NCI-H82 (cell line): ENCODE measurements at places on chromosomes 2 and 18.

GRCh38 chr2:106356291-106356690 lies 111.9 kb downstream of the RGPD3 start:
- no peak for DNase-seq

DNA sequence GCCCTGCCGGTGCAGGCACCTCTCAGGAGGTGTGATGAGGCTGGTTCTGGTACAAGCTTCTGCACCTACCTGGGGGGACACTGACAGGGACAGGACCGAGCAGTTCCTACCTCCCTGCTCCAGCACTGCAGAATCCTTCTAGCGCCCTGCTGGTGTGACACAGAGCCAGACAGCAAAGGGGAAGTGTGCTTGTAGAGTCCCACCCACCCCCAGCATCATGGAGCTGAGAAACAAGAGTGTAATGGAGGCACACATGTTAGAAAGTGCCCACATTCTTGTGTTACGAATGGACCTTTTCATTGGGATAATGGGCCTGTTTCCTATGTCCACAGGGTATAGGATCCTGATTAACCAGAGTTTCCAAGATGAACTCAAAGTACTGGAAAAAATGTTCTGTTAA lies 38.3 kb downstream of the OXER1 start:
- no peak for DNase-seq

DNA sequence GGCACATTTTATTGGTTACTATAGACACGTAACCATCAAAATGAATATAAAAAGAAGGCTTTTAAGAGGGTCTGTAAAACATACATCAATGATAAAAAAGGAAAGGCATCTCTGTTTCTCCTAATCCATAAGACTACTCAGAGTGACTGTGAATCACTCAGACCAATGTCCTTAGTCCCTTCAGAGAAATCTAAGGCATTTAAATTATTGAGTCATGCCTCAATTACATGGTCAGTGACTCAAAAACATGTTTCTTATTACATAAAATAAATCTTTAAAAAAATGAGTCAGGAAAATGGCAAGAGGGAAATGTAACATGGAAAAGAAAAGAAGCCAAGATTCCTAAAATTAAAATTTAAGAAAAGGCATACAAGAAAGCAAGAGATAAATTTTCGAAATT lies 146.6 kb downstream of the ERBB4 start:
- no peak for DNase-seq

DNA sequence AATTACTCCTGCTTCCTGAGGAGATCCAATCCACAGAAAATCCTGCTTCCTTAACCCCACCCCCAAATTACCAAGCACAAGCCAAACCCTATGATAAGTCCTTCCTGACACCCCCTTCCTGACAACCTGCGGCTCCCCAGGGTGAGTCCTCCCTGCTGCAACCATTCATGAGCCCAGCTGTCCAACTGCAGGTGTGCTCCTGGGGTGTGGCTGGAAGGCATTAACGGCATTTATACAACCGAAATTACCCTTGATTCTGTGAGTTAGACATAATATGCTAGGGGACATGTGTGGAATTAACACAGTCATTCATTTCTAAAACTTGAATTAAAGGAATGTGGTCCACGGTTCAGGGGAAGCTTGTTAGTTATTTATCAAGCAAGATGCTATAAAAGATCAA lies 119.0 kb upstream of the ALKAL2 start:
- DNase-seq = no peak

GRCh38 chr2:191931329-191931728 lies 84.4 kb upstream of the CAVIN2 start:
- no peak for DNase-seq

- DNase-seq = no peak
Measured at GRCh38 chr2:161243905-161244304, 64.3 kb upstream of the PSMD14 start.

DNA sequence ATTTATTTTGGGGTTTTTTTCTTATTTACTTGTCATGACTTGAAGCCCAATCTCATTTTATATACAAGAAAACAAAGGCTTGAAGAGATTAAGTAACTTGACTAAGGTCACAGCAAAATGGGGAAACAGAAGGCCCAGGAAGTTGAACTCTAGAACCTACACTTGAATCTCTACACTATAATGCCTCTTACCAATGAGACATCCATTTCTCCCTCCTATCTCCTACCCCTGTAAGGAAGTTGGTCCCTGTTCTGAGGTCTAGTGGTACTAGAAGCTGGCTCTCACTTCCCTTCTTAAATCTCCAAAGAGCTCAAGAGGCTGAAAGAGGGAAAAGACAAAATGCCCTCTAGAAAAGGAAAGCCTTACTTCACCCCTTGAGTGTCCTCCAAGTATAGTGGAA lies 25.5 kb upstream of the IHH start:
- DNase-seq = no peak

- DNase-seq = no peak
Measured at GRCh38 chr18:37712776-37713175, 147.2 kb upstream of the CELF4 start.

- DNase-seq = peak; percentile 31
Measured at GRCh38 chr2:118848381-118849225, 1.2 kb upstream of the EN1 start.

- no peak for DNase-seq
Measured at GRCh38 chr2:37721201-37721560, 49.7 kb upstream of the CDC42EP3 start.

DNA sequence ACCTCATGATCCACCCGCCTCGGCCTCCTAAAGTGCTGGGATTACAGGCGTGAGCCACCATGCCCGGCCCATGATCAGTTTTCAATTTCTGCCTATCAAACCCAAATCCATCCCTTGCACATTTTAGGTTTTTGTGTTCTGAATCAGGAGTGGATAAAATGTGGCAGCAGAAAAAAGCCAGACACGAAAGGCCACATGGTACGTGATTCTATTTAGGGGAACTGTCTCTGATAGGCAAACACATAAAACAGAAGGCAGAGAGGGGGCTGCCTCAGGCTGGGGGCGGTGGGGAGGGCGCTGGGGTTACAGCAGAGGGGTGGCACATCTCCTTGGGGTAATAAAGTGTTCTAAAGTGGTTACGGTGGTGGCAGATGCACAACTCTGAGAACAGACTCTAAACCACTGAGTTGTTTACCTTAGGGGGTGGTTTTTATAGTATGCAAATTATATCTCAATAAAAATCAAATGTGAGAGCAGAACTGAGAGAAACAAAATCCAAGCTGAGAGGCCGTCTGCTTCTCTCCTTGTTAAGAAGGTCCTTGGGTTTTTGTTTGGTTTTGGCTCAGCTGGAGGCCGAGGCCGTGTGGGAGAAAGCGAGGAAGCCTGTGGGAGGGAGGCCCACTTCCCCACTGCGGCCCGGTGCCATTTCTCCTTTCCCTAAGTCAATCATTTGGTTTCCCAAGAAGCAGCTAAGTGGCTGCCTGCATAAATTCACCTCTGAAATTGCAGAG lies 78.0 kb downstream of the SOWAHC start:
- no peak for DNase-seq

- no peak for DNase-seq
Measured at GRCh38 chr18:63832470-63832869, 55.0 kb upstream of the SERPINB2 start.

DNA sequence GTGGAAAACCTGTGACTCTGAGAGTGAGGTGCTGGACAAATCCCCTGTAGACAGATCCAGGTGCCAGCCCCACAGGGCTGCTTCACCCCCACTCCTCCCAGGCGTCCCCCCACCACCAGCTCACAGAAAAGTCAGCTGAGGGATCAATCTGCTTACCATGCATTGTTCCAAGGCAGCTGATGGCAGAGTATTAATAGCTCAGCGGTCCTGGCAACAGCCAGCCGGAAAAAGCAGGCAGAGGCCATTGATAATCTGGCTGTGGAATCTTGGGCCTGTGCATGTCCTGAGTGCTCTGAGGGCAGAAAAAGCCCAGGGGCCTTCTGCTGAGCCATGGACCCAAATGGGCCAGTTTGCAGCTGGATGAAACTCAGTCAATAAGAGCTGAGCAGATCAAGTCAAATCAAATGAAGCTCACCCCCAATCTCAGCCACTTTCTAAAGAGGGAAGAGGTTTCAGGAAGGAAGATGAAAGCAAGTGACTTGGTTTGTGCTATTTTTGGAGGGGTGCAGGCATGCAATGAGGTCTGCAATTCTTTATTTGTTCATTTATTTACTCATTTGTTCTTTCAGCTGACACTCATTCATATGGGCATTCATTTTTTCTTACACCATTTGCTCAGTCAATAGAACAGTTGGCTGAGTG lies 63.4 kb downstream of the GYPC start:
- DNase-seq = no peak

DNA sequence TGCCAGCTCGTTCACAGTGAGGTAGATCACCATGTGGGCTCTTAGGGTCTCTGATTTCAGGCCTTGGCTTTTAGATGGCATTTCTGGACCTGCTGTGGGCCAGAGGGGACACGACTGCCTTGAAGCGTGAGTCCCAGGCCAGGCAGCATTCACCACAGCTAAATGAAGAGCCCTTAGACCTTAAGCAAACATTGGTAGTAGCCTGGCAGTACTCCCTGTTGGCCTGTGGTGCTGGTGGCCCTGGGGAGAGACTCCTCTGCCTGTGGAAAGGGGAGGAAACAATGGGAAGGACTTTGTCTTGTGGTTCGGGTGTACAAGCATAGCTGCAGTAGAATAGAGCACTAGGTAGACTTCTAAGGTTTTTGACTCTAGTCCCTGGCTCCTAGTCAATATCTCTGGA lies 456.0 kb upstream of the DCC start:
- DNase-seq = no peak

DNA sequence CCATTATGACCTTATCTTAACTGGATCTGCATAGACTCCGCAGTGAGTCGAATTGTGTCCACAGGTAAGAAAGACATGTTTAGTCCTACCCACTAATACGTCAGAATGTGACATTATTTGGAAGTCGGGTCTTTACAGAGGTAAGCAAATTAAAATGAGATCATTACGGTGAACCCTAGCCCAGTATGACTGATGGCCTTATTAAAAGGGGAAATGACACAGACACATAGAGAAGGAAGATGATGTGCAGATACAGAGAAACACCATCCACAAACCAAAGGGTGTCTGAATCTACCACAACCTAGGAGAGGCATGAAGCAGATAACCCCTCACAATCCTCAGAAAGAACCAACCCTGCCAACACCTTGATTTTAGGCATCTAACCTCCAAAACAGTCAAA lies 135.6 kb downstream of the GALNT1 start:
- no peak for DNase-seq

DNA sequence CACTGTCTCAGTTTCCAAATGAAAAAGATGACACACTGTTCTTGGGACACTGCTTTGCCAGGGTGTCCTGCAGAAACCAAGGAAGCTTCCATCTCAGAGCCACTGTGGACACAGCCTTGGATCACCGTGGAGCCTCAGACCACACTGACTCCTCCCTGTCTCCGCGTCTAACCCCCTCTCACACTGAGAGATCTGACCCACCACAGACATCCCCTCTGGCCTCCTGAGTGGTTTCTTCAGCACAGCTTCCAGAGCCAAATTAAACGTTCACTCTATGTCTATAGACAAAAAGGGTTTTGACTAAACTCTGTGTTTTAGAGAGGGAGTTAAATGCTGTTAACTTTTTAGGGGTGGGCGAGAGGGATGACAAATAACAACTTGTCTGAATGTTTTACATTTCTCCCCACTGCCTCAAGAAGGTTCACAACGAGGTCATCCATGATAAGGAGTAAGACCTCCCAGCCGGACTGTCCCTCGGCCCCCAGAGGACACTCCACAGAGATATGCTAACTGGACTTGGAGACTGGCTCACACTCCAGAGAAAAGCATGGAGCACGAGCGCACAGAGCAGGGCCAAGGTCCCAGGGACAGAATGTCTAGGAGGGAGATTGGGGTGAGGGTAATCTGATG lies 113.4 kb upstream of the PKDCC start:
- no peak for DNase-seq

- DNase-seq = peak; percentile 73
Measured at GRCh38 chr18:11654736-11655605, 34.1 kb upstream of the GNAL start.

- DNase-seq = peak; percentile 7
Measured at GRCh38 chr2:51581636-51582267, 549.8 kb upstream of the NRXN1 start.

DNA sequence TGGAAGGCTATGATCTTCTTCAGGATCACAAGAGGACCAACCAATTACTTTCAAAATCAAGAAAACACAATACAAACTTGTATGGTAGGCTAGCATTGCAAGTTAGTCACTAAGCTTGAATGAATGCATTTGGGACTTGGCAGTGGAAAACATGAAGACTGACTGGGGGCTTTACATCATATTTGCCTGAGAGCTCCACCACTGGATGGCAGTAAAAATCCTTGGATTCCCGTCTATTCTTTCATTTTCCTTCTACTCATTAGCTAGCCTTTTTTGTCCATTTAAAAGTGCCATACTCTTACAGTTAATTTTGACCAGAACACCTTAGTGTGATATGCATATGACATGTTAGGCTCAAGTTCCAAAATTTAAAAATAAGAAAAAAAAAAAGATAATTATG lies 63.5 kb upstream of the RASGRP3 start:
- peak; percentile 27 for DNase-seq

DNA sequence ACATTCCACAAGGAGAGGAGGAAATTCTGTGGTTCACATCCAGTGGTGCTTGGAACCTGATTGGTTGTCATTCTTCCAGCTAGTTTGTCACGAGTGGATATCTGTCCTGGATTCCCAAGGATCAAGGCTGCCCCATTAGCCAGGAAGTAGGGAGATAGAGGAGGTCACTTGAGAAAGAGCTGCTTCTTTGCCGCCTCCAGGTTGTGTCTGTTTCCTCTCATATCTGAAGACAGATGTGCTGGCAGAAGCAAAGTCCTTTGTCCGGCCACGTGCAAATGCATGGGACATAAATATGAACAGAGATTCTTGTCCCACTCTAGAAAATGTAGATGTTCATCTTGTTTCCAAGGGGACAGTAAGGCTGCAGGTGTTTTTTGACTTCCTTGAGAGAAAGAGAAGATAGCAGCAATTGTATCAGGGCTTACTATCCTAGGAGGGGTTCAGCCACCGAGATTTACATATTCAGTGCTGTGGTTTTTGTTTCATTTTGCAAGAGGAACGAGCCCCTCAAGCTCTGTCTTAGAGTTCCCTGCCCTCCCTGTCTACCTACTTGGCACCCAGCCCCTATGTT lies 174.4 kb downstream of the RPIA start:
- no peak for DNase-seq

- no peak for DNase-seq
Measured at GRCh38 chr2:37971971-37972370, 46.9 kb downstream of the RMDN2 start.

- no peak for DNase-seq
Measured at GRCh38 chr2:23627236-23628009, 242.4 kb downstream of the KLHL29 start.

DNA sequence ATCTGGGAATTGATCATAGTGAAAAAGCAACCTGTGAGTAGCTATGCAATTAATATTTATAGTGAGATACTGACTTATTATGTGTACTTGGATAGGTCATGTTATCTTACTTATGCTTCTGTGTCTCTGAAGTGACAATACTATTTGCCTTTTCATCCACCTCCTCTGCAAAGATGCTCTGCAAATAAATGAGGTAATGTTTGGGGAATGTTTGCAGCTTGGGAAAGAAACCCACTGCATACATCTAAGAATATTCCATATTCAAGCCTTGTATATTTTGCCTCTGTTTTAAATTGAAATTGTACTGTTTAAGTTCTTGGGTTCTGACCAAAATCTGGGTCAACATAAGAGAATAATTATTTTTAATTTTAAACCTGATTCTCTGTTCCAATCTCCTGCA lies 217.4 kb upstream of the DTNA start:
- DNase-seq = no peak
